Activated naive CD4-positive, alpha-beta T cell treated with anti-CD3 and anti-CD28 coated beads, Interleukin-2, amount 50 U/mL, for 16 hours (primary cell): ENCODE measurements at places on chromosomes 5 and 9.
A peak's percentile ranks its signal among the peaks of the same experiment; 100 is the strongest.

- DNase-seq = no peak
Observed at GRCh38 chr5:132365213-132365612, 4.3 kb upstream of the SLC22A5 start.

DNA sequence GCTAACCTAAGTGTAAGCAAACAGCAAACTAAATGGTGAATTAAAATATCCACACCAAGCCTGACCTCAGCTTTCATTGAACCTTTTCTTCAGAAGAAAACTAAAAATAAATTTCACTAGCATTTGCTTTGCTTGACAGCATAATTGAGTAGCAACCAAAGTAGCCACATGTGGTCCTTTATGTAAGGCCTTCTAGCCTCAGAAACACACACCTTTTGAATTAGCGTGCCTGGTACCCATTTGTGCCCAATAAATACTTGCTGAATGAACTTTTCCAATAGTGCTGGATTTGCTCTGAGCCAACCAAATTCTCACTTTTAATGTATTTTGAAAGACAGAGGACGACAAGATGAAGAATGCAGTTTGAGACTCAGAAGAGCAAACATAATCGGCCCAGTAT is 2.1 kb upstream of the NIPBL start:
- DNase-seq = no peak

- no peak for DNase-seq
Observed at GRCh38 chr5:153437251-153437650, 53.2 kb upstream of the GRIA1 start.

GRCh38 chr9:105858877-105859276 is 164.5 kb downstream of the TMEM38B start:
- peak; percentile 22 for DNase-seq

DNA sequence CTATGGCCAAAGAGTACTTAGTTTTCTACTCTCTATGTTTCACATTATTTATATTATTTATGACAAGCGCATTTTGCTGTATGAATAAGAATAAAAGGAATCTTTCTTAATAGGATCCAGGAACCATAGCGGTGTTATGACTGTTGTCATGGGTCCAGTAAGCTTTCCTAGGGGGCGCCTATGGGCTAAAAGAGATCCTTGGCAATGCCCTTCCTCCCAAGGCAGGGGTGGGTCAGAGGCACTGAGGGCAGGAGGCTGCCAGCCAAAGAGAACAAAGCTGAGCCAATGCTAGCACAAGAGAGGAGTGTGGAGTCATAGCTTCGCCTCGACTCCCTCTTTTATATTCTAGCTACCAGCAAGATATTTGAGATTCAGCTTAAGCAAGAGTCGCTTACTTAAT is 98.4 kb upstream of the GNAQ start:
- DNase-seq = no peak

DNA sequence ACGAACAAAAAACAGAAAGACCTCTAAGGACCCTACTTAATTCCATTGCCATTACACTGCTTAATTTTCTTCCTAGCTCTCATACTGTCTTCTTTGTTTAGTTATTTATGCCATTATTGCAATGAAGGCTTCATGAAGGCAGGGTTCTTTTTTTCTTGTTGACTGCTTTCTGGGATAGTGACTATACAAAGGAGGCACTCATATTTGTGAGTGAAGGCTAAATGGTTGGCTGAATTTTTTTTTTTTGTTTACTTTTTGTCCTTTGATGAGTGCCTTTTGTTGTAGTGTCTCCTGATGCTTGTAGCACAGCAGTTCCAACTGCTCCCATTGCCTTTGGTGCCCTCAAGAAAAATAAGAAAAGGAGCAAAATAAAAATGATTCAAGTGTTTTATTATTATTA is 17.8 kb downstream of the CTNNA1 start:
- no peak for DNase-seq

GRCh38 chr5:158175934-158176481 is 317.1 kb upstream of the CLINT1 start:
- DNase-seq = no peak

DNA sequence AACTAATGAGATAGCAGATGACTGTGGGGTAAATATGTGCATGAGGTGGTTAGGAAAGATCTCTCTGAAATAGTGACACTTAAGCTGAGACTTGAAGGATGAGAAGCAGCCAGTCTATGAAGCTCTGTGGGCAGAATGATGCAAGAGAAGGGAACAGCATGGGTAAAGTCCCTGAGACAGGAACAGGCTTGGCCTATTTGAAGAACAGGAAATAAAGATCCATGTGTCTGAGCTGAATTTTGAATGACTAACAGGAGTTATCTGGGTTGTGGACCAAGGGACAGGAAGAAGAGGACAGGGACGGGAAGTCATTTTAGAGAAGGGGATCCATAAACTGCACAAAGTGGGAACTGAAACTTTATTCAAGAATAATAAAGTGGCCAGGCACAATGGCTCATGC is 25.6 kb upstream of the HMGCS1 start:
- DNase-seq = no peak

- no peak for DNase-seq
Observed at GRCh38 chr9:104118916-104119315, 24.8 kb downstream of the SMC2 start.

GRCh38 chr9:35518225-35518821 is 28.4 kb downstream of the RUSC2 start:
- no peak for DNase-seq

DNA sequence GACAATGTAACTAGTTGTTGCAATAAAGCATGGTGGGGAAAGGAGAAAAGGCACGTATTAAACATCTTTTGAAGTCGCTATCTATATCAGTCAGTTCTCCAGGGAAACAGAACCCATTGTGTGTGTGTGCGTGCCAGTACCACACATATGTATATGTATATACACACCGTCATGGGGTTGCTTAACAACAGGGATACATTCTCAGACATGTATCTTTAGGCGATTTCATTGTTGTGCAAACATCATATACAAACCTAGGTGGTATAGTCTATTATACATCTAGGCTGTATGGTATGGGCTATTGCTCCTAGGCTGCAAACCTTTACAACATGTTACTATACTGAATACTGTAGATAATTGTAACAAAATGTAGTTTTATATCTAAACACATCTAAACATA is 2.3 kb downstream of the CDKN2B-AS1 start:
- DNase-seq = no peak

- no peak for DNase-seq
Observed at GRCh38 chr9:134367791-134368490, 41.7 kb downstream of the RXRA start.

- no peak for DNase-seq
Observed at GRCh38 chr9:112094241-112094640, 80.9 kb downstream of the SUSD1 start.

DNA sequence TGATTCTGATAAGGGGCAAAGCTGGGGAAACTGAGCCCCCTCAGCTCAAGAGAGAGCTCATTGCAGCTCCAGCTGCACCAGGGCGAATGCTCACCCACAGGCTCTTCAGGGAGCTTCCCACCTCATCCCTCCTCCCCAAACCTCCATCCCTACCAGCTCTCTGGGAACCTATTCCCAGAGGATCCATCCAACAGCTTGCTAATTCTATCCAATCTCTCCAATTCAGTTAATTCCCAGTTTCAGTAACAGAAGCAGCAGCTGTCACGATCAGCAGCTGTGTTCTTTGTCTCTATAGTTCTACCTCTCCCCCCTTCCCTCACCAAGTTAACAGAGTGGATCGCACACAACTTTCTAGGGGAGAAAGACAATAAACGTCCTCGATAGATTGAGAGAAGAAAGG is 135.5 kb upstream of the EFNA5 start:
- no peak for DNase-seq

- DNase-seq = no peak
Observed at GRCh38 chr9:135326141-135326540, 153.4 kb upstream of the PPP1R26 start.

DNA sequence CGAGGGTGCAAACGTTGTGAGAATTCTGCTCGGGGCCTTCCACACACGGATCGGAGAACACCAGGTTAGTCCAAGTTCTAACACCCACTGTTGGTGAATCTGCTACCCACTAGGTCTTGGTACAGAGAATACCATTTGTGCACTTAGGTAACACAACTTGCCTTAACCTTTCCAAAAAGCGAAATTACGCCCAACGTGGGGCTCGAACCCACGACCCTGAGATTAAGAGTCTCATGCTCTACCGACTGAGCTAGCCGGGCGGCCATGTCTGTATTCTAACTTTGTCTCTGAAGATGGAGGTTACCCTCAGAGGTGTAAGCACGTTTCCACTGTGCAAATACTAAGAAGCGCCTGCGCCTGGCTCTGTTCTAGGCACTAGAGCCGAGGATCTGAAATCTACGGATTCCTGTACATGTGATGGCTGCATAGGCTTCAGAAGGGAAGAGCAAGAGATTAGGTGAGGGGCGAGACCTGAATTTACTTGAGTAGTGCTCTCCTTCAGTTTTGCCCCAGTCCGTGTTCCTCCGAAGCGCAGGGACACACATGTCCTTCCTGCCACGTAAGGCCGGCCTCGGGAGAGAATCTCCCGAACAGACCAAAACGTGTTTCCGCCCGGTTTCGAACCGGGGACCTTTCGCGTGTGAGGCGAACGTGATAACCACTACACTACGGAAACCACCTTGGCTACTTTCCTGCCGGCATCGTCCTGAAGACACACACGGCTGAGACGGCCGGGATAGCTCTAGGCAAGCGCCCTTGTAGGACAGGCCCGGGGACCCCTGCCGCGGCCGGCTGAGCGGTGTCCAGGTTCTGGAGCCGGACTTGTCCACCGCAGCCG is 1.1 kb upstream of the TRIM41 start:
- DNase-seq = peak; percentile 92

DNA sequence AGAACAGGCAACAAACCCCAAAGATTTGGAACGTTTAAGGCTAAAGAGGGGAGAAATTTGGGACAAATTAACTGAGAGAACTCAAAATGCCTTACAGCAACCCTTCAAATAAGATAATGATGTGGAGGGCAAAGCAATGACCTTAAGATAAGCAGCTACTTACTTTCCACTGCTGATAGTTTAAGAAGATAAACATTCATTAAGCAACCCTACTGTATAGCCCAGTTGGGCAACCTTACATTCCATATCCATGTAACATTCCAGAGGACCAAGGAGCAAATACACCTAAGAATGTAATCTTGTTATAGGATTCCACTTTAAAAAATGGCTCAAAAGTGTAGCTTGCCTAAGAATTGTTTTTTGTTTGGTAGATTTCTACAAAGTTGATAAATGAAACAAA is 14.8 kb downstream of the ETF1 start:
- no peak for DNase-seq

DNA sequence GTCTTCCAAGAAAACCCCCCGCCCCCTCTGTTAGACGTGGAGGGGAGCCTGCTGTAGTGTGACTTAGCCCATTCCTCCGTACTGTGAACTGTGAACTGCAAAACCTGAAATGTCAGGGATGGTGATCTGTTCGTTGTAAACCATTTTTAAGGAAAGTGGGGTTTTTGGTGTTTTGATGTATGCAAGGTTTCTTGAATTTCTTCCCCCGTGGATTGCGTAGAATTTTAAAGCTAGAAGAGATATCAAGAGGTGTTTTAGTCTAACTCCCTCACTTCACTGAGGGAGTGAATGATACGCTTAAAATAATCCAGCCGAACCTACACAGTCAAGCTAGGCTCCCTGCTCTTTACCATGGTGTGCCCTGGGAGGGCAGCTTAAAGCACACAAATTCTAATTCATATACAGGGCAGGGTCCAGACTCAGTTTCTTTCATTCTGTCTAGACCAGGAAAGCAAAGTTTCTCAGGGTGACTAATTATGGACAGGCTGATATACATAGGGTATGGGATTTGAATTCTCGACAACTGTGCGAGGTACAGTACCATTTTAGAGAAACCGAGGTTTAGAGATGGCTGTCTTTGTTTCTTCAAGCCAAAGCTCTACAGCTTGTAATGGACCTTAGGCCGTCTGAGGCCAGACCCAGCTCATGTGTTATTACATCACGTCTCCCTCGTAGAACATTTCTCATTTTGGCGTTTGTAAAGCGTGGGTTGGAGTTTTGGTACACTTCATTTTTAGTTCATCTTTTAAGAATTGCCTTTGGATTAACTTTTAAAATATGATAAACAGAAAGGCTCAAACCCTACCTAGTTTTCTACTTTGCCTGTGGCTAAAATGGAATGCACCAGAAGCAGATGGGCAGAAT is 2.7 kb downstream of the PTGER4 start:
- DNase-seq = no peak
